ENCODE measurements at places on chromosomes 2 and 18.
A peak's percentile ranks its signal among the peaks of the same experiment; 100 is the strongest.

GRCh38 chr2:129880971-129881370 is 98.5 kb upstream of the RAB6C start:
- H3K4me3 ChIP-seq, result no peak overlapping the region
- H3K27me3 ChIP-seq, result peaks cover 6% of the 10 kb centered on the region
- no peak overlapping the region for H3K27ac ChIP-seq
- no peak for DNase-seq
- peaks cover 16% of the 10 kb centered on the region for H3K4me1 ChIP-seq

- no peaks in the 10 kb centered on the region for H3K4me1 ChIP-seq
- no peak overlapping the region for H3K4me3 ChIP-seq
- no peaks in the 10 kb centered on the region for H3K36me3 ChIP-seq
- H3K27me3 ChIP-seq, result no peaks in the 10 kb centered on the region
These were observed 310.3 kb downstream of the NOL4 start for GRCh38 chr18:33914399-33914798.

GRCh38 chr2:70551167-70551566 is 2.5 kb downstream of the TGFA start:
- no peaks in the 10 kb centered on the region for H3K36me3 ChIP-seq
- H3K4me3 ChIP-seq, result no peak overlapping the region
- H3K27me3 ChIP-seq, result peaks cover 53% of the 10 kb centered on the region
- no peak for DNase-seq
- no peak overlapping the region for H3K27ac ChIP-seq
- peaks cover 11% of the 10 kb centered on the region for H3K4me1 ChIP-seq

DNA sequence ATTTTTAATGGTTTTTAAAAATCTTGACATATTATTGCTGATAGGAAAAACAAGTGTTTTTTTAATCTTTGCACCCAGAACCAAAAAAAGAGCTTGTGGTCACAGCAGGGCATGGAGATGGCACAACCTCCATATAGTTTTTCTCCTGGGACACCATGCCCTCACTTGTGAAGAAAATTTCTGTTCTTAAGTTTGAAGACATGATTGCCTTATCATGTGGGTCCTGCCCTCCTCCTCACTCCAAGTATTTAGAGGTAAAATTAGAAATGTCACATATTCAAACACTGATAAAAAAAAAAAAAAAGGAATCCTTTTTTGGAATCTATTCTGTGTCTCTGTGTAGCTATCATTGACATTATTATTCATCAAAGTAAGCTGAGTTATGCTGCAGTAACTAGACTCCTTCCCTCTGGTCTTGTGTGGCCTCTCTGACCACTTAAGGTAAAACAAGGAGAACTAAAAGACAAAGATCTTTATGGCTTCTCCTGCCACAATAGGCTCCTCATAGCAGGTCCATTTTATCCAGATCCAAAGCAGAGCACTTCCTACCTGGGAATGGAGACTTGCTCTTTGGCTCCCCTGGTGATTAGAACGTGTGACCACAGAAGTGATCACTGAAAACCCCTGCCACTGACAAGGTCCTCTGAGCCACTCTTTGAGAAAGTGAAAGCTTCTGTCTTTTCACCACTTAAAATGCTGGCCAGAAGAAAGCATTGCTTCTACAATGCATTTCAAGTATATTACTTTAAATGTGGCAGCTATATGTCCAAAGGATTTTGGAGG is 19.8 kb downstream of the ADD2 start:
- H3K27me3 ChIP-seq, result peaks cover 5% of the 10 kb centered on the region
- no peak overlapping the region for H3K4me3 ChIP-seq
- H3K4me1 ChIP-seq, result peaks cover 6% of the 10 kb centered on the region
- no peak for DNase-seq

DNA sequence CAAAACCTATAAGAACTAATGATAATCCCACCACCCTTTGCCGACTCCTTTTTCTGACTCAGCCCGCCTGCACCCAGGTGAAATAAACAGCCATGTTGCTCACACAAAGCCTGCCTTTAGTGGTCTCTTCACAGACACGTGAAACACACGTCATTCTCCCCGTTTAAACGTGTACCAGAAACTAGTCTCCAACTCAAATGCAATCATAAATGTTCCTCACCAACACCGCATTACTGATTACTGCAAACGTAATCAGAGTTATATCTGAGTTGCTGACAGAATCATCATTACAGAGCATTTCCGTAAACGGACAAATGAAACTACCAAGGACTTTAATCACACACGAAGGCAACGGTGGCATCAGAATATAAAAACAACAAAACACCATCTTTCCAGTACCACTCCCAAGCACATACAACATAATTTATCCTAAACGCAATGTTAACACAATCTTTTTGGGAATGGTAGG is 1.9 kb downstream of the CLK1 start:
- H3K27me3 ChIP-seq, result no peaks in the 10 kb centered on the region
- peaks cover 53% of the 10 kb centered on the region for H3K4me1 ChIP-seq
- H3K27ac ChIP-seq, result peak overlapping the region; percentile 100
- peak overlapping the region; percentile 100 for H3K4me3 ChIP-seq
- H3K36me3 ChIP-seq, result peaks cover 50% of the 10 kb centered on the region

- H3K27ac ChIP-seq, result no peak overlapping the region
- H3K36me3 ChIP-seq, result no peaks in the 10 kb centered on the region
- DNase-seq, result no peak
- no peak overlapping the region for H3K4me3 ChIP-seq
- no peaks in the 10 kb centered on the region for H3K27me3 ChIP-seq
These were observed 24.0 kb upstream of the MAP3K20 start for GRCh38 chr2:173051463-173052215.

GRCh38 chr2:15645720-15646385 is 54.2 kb downstream of the DDX1 start:
- H3K4me3 ChIP-seq, result no peak overlapping the region
- no peak for DNase-seq
- no peak overlapping the region for H3K27ac ChIP-seq
- H3K27me3 ChIP-seq, result no peaks in the 10 kb centered on the region
- peaks cover 14% of the 10 kb centered on the region for H3K36me3 ChIP-seq
- no peaks in the 10 kb centered on the region for H3K4me1 ChIP-seq

- H3K36me3 ChIP-seq, result no peaks in the 10 kb centered on the region
- no peak overlapping the region for H3K27ac ChIP-seq
- H3K4me1 ChIP-seq, result peaks cover 3% of the 10 kb centered on the region
- DNase-seq, result no peak
- no peak overlapping the region for H3K4me3 ChIP-seq
- no peaks in the 10 kb centered on the region for H3K27me3 ChIP-seq
These were observed 37.4 kb upstream of the C1D start for GRCh38 chr2:68100189-68100588.

- H3K4me3 ChIP-seq, result peak overlapping the region; percentile 16
- H3K27ac ChIP-seq, result peak overlapping the region; percentile 93
- H3K27me3 ChIP-seq, result peaks cover 61% of the 10 kb centered on the region
- peaks cover 12% of the 10 kb centered on the region for H3K36me3 ChIP-seq
These were observed 1.8 kb downstream of the EVX2 start for GRCh38 chr2:176081837-176082524.

- H3K4me3 ChIP-seq, result no peak overlapping the region
- H3K27me3 ChIP-seq, result no peaks in the 10 kb centered on the region
- DNase-seq, result no peak
- H3K36me3 ChIP-seq, result no peaks in the 10 kb centered on the region
- H3K27ac ChIP-seq, result no peak overlapping the region
These were observed 62.2 kb downstream of the GALNT14 start for GRCh38 chr2:31075941-31076590.

GRCh38 chr2:11370377-11371091 is 26.1 kb upstream of the ROCK2 start:
- peaks cover 26% of the 10 kb centered on the region for H3K4me1 ChIP-seq
- no peaks in the 10 kb centered on the region for H3K36me3 ChIP-seq
- DNase-seq, result no peak
- no peak overlapping the region for H3K4me3 ChIP-seq
- no peak overlapping the region for H3K27ac ChIP-seq

DNA sequence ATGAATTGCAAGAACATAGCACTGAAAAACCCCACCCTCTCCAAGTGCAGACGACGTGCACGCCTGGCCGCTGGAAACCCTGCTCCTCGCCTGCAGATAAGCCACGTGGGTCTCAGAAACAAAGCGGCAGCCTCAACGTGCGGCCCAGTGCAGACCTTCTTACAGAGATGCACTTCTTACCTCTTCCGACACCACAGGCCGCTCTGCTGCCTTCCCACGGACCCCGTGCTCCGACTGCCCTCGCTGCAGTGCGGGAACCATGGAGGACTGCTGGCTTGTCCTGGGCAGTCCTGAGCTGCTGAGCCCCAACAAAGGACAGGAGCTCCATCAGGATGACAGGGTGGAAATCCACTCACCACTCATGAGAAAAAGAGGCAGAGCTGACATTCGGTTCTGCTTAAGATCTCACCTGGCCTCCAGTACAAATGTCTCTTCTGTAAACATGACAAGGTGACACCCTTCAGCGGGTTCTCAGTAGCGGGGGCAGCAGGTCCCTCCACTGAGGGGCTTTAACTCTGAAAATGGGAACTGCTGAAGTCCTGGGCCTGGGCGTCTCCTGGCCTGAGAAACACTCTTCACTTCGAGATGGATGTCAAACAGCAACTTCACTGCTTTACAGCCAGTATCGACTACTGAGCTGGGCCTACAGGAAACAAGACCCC is 6.2 kb downstream of the COPS9 start:
- no peak overlapping the region for H3K27ac ChIP-seq
- peaks cover 21% of the 10 kb centered on the region for H3K36me3 ChIP-seq
- H3K4me3 ChIP-seq, result no peak overlapping the region
- DNase-seq, result no peak
- peaks cover 16% of the 10 kb centered on the region for H3K4me1 ChIP-seq

GRCh38 chr2:31255911-31256571 is 22.1 kb downstream of the EHD3 start:
- peak overlapping the region; percentile 85 for H3K27ac ChIP-seq
- peaks cover 82% of the 10 kb centered on the region for H3K4me1 ChIP-seq
- no peaks in the 10 kb centered on the region for H3K27me3 ChIP-seq
- peak overlapping the region; percentile 77 for H3K4me3 ChIP-seq
- H3K36me3 ChIP-seq, result peaks cover 2% of the 10 kb centered on the region
- DNase-seq, result no peak

DNA sequence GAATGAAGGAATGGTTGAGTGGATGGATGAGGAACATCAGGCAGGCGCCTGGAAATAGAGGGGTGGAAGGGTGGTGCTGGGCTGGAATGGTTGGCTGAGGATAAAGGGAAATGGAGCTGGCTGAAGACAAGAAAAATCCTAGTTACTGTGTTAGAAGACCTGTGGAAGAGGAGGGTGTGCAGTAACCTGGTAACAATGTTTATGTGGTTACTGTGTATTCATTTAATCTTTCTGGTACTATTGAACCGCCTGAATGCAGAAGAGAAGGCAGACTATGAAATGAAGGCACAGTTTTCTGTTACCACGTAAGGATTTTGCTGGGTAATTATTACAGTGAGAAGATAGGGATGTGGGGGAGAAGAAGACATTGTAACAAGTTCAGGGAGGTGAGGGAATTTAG is 110.3 kb upstream of the MGAT5 start:
- H3K4me3 ChIP-seq, result no peak overlapping the region
- peaks cover 99% of the 10 kb centered on the region for H3K4me1 ChIP-seq
- no peaks in the 10 kb centered on the region for H3K27me3 ChIP-seq

- no peak overlapping the region for H3K27ac ChIP-seq
- H3K4me3 ChIP-seq, result no peak overlapping the region
- peaks cover 6% of the 10 kb centered on the region for H3K36me3 ChIP-seq
- H3K27me3 ChIP-seq, result no peaks in the 10 kb centered on the region
- DNase-seq, result no peak
These were observed 32.6 kb downstream of the ALPK2 start for GRCh38 chr18:58596265-58596681.

GRCh38 chr2:105951384-105951694 is 206.6 kb downstream of the NCK2 start:
- no peak overlapping the region for H3K27ac ChIP-seq
- H3K4me1 ChIP-seq, result peaks cover 36% of the 10 kb centered on the region
- no peaks in the 10 kb centered on the region for H3K36me3 ChIP-seq
- no peak overlapping the region for H3K4me3 ChIP-seq

GRCh38 chr18:1513519-1513918 is 608.8 kb downstream of the ADCYAP1 start:
- no peaks in the 10 kb centered on the region for H3K36me3 ChIP-seq
- H3K27ac ChIP-seq, result no peak overlapping the region
- H3K27me3 ChIP-seq, result no peaks in the 10 kb centered on the region
- no peak overlapping the region for H3K4me3 ChIP-seq

- no peak for DNase-seq
- H3K27ac ChIP-seq, result no peak overlapping the region
- H3K4me3 ChIP-seq, result no peak overlapping the region
- H3K36me3 ChIP-seq, result no peaks in the 10 kb centered on the region
These were observed 394.2 kb upstream of the TNP1 start for GRCh38 chr2:217254111-217254510.

GRCh38 chr18:6741232-6741663 is 11.7 kb downstream of the ARHGAP28 start:
- H3K27ac ChIP-seq, result no peak overlapping the region
- H3K4me1 ChIP-seq, result no peaks in the 10 kb centered on the region
- DNase-seq, result no peak
- H3K4me3 ChIP-seq, result no peak overlapping the region
- no peaks in the 10 kb centered on the region for H3K36me3 ChIP-seq

- H3K4me3 ChIP-seq, result no peak overlapping the region
- H3K27me3 ChIP-seq, result peaks cover 11% of the 10 kb centered on the region
- H3K27ac ChIP-seq, result no peak overlapping the region
- H3K36me3 ChIP-seq, result no peaks in the 10 kb centered on the region
These were observed 319.8 kb upstream of the HNRNPA3 start for GRCh38 chr2:176892676-176893226.

- no peak for DNase-seq
- peaks cover under 1% of the 10 kb centered on the region for H3K36me3 ChIP-seq
- peaks cover 21% of the 10 kb centered on the region for H3K4me1 ChIP-seq
- no peak overlapping the region for H3K27ac ChIP-seq
These were observed 118.3 kb upstream of the KLHL14 start for GRCh38 chr18:32891130-32891529.

- no peaks in the 10 kb centered on the region for H3K27me3 ChIP-seq
- H3K27ac ChIP-seq, result no peak overlapping the region
- no peaks in the 10 kb centered on the region for H3K36me3 ChIP-seq
These were observed 93.5 kb downstream of the COX7A2L start for GRCh38 chr2:42267530-42267929.

GRCh38 chr18:58997811-58998337 is 133.2 kb downstream of the ZNF532 start:
- no peak overlapping the region for H3K27ac ChIP-seq
- DNase-seq, result no peak
- H3K36me3 ChIP-seq, result no peaks in the 10 kb centered on the region
- H3K4me1 ChIP-seq, result peaks cover 6% of the 10 kb centered on the region
- no peaks in the 10 kb centered on the region for H3K27me3 ChIP-seq

- DNase-seq, result no peak
- no peak overlapping the region for H3K27ac ChIP-seq
- no peaks in the 10 kb centered on the region for H3K27me3 ChIP-seq
- H3K4me1 ChIP-seq, result peaks cover 4% of the 10 kb centered on the region
- no peak overlapping the region for H3K4me3 ChIP-seq
These were observed 3.7 kb upstream of the AQP12A start for GRCh38 chr2:240687741-240688552.

- no peak overlapping the region for H3K27ac ChIP-seq
- DNase-seq, result no peak
- H3K4me3 ChIP-seq, result no peak overlapping the region
- no peaks in the 10 kb centered on the region for H3K36me3 ChIP-seq
- no peaks in the 10 kb centered on the region for H3K27me3 ChIP-seq
- H3K4me1 ChIP-seq, result no peaks in the 10 kb centered on the region
These were observed 471.4 kb downstream of the DCDC2C start for GRCh38 chr2:4174796-4175195.

- H3K36me3 ChIP-seq, result no peaks in the 10 kb centered on the region
- DNase-seq, result no peak
- no peaks in the 10 kb centered on the region for H3K4me1 ChIP-seq
- no peak overlapping the region for H3K4me3 ChIP-seq
- H3K27ac ChIP-seq, result no peak overlapping the region
- peaks cover 12% of the 10 kb centered on the region for H3K27me3 ChIP-seq
These were observed 50.4 kb upstream of the EPAS1 start for GRCh38 chr2:46246790-46247189.

Data from naive B cell (primary cell).